ENCODE measurements at places on chromosomes 5 and 9.

DNA sequence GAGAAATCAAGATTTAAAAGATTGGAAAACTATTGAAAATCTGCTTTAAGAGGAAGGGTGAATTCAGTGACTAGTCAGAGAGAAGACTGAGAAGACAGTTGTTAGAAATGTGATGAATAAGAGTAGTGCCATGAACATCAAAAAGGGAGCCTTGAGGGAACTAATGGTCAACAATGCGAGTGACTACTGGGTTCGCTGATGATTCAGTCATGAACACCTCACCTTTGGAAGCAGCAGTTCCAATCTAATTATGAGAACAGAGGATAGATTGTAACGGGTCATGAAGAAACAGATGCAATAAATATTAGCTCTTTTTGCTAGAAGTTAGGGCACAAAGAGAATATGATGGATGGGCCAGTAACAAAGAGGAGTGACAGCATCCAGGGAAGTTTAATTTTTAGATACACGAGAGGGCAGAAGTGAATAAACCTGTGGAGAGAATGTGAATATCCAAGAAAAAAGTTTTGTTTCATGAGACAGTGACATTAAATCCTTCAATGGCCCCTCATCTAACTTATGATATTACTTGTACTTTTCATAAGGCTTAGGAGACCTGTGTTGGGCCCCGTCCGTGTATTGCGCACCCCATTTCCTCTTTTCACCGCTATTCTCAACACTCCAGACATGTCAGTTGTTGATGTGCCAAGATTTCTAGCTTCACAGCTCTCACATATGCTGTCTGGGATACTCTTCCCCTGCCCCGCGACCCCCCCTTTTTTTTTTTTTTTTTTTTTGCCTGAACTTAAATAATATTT is 23.5 kb upstream of the IFNE start:
- DNase-seq = no peak

DNA sequence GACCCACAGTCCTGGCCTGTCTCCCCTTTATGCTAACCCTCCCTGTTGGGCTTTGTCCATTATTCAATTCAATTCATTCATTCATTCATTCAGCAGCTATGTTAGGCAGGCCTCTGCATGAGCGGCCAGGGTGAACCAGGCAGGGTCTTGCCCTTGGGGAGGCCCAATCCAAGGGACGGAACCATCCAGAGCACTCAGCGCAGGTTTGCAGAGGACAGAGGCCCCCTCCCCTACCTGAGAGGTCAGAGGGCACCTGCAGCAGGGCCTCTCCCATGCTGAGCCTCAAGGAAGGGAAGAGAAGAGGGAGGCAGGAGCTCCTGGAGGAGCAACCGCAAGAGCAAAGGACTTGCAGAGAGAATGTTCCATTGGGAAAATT is 61.4 kb downstream of the C9orf50 start:
- no peak for DNase-seq

DNA sequence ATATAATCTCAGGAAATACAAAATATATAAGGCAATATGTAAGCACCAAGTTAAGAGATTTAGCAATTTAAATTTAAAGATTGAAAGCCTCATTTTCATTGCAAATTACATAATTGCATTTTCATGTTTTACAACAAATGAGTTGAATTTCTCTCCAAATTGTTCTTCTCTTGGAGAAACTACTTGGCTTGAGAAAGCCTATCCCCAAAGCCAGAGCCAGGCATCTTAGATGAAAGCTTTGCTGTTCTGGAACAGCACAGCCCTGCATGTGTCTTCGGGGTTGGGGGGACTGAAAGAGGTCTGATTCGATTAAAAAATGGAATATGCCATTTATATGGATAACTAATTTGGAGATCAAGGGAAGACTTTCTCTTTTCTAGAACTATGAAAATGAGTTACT is 212.0 kb downstream of the PARP8 start:
- no peak for DNase-seq

GRCh38 chr9:118170032-118170955 is 466.1 kb downstream of the TLR4 start:
- no peak for DNase-seq

GRCh38 chr5:1021136-1021968 is 12.8 kb downstream of the NKD2 start:
- no peak for DNase-seq

DNA sequence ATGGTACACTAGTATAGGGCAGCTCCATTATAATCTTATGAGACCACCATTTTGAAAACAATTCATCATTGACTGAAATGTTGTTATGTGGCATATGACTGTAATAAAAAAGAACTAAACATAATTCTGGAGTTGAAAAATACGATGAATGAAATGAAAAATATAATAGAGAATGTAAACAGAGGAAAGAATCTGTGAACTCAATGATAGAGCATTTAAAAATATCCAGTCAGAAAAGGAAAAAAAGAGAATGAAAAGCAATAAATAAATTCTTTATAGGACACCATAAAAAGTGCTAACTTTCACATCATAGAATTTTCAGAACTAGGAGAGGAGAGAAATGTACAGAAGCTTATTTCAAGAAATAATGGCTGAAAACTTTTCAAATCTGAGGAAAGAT is 17.6 kb upstream of the VCAN start:
- DNase-seq = no peak

DNA sequence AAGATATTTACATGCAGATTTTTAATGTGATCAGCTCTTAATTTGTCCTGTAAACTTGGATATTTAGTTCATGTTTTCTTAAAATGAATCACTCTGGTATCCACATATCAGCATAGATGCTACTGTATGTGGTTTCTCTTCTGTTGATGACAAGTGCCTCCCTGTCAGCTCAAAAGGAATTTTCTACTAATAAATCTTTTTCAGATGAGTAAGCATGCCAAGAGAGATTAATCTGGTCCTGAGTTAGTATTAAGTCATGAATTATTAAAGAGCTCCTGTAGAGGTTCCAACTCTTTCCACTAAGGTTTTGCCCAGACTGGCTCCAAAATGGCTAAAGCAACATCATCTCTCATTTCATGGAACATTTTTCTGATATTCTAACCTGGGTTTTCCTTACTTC is 129.2 kb downstream of the GOLPH3 start:
- no peak for DNase-seq

DNA sequence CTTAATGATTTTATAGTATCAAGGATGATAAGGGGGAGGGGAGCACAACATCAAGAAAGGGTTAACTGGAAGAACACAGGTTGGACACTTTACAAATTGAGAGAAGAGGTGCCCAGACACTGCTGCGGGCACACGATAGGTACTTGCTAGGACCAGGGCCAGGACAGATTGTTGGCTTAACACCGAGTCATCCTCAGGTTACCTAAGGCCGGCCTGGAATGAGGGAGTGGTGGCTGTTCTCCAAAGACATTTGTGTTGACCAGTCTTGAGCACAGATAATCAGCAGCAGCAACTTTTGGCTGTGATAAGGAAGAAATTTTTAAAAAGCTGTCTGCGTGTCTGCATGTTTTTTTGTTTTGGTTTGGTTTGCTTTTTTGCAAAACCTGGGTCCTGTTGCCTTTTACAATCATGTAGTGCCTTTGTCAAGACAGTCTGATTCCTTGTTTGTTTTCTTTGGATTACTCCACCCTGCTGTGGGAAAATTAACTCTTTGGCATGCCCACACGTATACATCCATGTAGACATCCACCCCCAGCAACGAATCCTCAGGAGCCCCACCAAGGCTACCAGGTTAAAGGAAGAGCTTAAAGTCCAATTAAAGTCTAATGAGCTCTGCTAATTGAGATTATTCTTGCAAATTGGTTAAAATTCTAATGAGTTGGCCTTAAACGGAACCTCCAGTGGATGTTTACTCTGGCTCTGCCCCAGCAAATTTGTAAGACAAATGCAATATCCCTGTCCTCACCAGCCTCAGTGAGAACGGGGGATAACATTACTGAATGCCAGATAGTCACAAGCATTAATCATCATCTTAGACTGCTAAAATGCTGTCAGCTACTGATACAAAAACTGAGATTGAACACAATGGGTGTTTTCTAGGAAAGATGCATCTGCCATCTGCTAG is 382.3 kb downstream of the ACTL7B start:
- no peak for DNase-seq

GRCh38 chr9:14526504-14526903 is 166.7 kb downstream of the ZDHHC21 start:
- DNase-seq = no peak

DNA sequence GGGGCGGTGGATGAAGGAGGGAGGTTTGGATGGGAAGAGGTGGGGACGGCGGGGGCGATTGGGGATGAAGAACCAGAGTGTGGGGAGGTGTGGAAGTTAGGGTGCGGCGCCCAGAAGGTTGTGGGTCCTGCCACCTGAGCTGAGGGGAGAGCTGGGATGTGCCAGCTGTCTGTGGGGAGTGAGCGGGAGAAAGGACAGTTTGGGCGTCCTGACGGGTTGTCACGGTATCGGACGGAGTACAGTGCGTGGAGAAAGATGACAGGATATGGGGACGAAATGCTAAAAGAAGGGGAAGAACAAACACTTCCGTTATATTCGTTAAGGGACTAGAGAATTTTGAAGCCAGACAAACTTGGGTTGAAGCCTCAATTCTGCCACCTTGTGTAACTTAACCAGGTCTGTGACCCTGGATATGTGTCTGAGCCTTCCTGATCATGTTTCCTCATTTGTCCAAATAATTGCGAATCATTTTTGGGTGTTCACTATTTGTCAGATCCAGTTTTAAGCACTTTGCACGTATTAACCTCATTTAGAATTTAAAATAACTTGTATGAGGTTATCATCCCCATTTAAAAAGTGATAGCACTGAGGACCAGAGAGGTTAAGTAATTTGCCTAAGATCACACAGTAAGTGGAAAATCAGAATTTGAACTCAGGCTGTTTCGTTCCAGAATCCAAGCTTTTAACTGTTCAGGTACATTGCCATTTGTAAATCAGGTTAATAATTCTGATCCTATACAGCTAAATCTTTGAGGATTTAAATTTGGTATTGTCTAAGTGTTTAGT is 689 bp downstream of the CNTRL start:
- DNase-seq = no peak

DNA sequence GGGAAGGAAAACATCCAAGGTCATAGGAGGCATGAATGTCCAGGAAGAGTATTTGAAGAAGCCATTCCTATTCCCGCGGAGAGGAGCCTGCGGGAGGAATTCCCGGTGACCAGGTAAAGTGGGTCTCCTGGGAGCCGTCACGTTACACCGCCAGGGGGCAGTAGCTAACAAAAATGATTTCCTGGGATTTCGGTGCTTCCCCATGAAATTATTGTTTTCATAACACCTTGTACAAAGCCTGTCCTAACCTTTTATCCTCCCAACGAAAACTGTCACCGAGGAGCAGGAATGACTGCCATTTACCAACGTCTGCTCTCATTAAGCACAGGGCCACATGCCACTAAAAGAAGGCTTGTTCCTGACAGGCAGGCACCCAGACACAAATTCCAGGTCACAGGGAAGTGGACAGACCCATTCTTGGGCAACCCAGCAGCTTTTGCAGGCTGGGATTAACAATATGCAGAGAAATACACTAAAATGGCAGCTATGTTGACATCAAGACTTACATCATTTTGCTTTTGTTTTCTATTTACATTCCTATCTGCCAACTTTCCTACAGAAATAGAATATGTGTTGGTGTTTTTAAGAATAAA is 41.2 kb upstream of the CTSL start:
- no peak for DNase-seq

DNA sequence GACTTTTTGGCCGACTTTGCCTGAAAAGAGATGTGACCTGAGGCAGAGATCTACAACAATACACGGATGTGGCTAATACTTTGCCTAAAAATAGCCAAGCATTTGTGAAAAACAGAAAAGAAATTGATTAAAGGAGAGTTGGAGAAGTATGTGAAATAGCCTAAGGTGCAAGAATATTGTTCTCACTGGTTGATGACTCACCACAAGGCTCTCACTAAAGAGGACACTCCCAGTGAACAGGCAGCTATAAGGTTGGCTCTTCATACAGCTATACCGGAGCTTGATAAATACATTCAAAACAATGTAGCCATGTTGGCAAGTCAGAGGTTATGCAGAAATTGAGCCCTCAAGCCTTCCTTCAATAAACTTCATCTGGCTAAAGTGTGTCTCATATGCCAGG is 317.2 kb upstream of the GRAMD2B start:
- DNase-seq = no peak

DNA sequence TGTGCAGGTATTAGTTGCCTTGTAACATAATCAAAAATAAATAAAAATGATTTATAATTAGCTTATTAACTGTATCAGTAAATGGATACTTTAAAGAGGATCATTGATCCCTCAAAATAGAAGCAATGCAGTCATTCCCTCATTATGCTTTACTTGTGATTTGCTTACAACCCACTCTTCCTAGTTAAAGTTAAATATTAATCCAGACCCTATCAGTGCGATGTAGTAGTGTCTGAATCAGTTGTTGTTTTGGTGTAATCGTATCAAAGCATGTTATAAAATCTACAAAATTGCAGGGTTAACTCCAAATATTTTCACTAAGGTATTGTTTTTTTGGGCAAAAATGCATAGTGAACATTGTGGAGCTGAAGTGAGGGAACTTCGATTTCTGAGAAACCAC is 17.6 kb downstream of the TENT4A start:
- DNase-seq = no peak

- DNase-seq = no peak
These were observed 128.8 kb downstream of the FSTL4 start for GRCh38 chr5:133483406-133484090.

DNA sequence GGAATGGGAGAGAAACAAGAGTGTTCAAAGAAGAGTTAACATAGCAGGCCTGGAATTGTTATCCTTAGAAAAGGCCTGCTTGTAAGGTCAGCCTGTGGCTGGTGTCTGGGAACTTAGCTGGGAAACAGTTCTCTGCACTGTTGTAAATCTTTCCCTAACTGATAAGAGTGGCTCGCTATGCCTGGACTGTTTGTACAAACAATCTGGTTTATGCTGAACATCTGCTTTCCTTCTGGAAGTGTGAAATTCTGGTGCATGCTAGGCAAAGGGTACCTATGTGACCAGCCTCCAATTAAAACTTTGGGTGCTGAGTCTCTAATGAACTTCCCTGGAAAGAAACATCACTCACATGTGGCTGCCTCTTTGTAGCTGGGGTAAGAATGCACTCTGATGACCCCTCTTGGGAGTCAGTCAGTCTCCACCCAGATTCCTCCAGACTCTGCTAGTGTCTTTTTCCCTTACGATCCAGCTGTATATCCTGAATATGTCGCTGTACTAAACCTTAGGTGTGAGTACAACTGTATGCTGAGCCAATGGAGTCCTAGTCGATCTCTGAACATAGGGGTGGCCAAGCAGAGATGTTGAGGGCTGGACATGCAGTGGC is 16.5 kb downstream of the SPARC start:
- no peak for DNase-seq
